Right kidney (tissue), 9 donors: ENCODE measurements at places on chromosomes 7 and 10.
A peak's percentile ranks its signal among the peaks of the same experiment; 100 is the strongest.

GRCh38 chr7:1086588-1087464 lies 1.1 kb upstream of the GPER1 start:
- peak; percentile 89 for DNase-seq

DNA sequence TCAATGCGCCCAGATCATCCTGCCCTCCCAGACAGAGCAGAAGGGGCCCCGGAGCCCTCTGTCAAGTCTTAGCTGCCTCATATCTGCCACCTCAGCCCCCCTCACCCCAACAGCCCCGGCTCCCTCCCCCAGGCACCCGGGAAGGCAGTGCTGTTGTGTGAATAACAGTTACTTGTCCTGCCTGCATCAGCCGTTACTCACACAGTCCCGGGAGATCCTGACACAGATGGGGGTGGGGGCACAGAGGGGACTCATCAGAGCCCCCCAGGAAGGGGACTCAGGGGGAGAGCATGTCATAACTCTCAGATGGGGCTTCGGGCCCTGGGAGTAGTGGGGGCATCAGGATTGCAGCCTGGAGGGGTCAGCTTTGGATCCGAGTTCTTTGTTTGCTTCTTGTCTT lies 12.4 kb upstream of the SERPINE1 start:
- no peak for DNase-seq

GRCh38 chr7:110569486-110570205 lies 521.3 kb upstream of the LRRN3 start:
- DNase-seq: no peak

DNA sequence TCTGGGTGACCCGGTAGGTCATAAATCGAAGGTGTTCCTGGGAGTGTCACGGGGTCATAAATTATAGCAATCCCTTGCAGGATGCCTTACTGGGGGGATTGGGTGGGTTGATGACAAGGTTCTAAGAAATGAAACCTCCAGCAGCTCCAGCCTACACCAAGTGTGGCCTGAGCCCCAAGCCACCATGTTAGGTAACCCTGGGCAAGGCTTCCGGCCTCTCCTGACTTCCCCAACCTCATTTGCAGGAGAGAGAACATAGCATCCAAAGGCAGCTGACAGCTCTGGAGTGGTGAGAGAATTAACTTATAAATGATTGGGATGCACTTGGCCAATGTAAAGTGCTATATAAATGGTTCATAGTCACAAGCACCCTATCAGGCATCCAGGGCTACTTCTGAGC lies 52.8 kb upstream of the TMEM273 start:
- no peak for DNase-seq
